ENCODE measurements at places on chromosomes 6 and 20.

DNA sequence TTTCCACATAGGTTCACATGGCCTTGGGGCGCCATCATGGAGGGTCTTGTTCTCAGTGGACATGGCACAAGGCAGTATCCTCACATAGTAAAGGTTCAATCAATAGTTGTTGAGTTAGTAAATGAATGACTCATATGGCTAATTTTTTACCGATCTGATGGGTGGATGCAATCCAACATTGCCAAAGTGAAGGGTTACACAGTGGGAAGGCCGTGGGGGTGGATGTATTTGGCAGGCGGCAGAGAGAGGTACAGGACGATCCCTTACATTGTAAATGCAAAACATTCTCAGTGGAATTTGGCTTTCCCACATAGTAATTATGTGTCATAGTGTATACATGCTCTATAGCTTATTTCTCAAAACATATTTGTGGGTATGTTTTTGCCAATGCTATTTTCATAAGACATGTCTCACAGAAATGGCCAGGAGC, 21.0 kb upstream of the PDE7B start:
- no peak for DNase-seq

DNA sequence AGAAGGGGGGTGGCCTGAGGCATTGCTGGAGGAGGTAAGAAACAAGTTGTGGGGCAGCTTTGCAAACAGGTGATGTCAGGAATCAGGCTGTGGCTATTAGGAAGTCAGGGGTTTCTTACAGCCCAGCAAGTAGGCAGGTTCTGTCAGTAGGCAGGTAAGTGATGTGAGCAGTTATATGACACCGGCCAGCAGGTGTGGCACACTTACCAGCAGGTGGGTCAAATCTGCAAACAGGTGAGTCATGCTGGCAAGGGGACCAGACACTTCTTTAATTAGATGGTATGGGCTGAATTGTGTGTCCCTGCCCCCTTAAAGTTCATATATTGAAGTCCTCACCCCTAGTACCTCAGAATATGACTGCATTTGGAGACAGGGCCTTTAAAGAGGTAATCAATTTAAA, 16.4 kb upstream of the ENPP4 start:
- DNase-seq: peak; percentile 96

DNA sequence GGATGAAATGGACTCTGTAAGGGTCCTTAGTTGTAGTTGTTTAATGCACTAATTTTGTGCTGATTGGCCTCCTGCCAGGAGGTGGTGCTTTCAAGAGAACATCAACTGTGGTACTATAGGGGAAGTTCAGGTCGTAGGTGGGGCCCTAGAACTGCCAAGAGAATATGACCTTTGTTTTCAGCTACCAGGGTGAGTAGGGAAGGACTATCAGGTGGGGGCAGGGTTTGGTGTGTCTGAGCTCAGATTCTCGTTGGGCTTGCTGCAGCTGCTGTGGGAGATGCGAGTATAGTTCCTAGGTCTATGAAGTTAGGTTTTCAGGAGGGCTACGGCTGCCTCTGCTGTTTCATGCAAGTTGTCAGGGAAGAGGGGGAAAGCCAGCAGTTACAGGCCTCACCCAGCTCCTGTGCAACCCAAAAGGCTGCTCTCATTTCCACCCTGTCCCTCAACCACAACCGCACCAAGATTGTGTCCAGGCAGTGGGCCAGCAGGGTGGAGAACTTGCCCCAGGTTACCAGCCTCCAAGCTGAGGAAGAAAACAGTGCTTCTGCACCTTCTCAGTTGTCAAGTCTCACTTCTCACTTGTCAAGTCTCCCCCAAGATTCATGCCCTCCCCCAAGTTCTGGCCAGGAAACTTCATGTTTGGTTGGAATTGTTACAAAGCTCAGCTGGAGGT, 626.5 kb upstream of the MAP3K7 start:
- DNase-seq: no peak

DNA sequence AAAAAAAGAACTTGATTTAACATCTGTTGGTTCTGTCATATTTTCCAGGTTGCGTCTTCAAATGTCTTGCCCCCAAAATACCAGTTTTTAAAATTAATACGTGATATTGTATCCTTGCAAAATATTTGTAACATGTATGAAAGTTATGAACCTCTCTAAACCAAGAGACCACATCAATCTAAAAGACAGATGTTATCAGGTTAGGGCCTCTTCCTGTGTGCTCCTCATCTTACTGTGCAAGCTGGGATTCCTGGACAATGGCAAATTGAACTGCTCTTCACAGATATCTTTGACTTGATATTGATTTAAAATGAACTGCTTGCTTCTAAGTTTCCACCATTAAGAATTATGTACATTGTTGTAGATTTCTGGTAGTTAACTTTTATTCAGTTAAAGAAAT, 9.6 kb downstream of the TMEM239 start:
- no peak for DNase-seq

DNA sequence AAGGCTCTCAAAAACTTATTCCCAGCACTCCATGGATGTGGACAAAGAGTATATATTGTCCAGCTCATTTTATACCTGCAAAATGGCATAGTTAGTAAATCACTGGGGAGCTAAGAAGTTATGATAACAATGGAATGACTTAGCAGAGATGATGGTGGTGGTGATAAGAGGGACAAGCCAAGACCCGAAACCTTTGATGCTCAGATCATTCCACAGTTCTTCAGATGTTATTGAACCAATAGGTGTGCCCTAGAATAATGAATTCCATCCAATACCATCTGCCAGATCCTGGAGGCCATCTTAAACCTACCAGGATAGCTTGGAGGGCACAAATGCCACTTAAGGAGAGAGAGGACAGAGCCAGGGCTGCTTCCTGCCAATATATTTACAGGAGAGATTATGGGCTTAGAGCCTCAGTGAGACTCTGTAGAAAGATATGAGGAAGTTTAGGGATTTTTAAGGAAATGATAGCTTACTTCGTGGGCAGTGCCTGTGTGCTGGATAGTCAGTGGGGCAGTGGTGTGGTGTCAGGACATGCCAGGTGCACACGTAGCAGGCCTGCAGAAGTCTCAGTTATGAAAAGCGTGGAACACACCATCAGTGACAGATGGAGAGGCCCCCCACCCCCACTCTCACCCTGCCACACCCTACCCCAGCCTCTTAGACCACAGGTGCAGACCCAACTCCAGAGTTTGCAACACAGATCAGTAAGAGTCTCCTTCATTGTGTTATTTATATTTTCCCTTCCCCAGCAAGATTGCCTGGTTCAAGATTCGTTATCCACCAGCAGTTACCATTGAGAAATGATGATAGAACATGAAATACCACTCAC, 209.7 kb upstream of the SUPT3H start:
- no peak for DNase-seq

GRCh38 chr6:2552526-2553154, 198.1 kb downstream of the MYLK4 start:
- no peak for DNase-seq

GRCh38 chr6:106165885-106166485, 79.8 kb downstream of the PRDM1 start:
- DNase-seq: peak; percentile 36

GRCh38 chr6:110327391-110327790, 30.8 kb downstream of the METTL24 start:
- DNase-seq: no peak

DNA sequence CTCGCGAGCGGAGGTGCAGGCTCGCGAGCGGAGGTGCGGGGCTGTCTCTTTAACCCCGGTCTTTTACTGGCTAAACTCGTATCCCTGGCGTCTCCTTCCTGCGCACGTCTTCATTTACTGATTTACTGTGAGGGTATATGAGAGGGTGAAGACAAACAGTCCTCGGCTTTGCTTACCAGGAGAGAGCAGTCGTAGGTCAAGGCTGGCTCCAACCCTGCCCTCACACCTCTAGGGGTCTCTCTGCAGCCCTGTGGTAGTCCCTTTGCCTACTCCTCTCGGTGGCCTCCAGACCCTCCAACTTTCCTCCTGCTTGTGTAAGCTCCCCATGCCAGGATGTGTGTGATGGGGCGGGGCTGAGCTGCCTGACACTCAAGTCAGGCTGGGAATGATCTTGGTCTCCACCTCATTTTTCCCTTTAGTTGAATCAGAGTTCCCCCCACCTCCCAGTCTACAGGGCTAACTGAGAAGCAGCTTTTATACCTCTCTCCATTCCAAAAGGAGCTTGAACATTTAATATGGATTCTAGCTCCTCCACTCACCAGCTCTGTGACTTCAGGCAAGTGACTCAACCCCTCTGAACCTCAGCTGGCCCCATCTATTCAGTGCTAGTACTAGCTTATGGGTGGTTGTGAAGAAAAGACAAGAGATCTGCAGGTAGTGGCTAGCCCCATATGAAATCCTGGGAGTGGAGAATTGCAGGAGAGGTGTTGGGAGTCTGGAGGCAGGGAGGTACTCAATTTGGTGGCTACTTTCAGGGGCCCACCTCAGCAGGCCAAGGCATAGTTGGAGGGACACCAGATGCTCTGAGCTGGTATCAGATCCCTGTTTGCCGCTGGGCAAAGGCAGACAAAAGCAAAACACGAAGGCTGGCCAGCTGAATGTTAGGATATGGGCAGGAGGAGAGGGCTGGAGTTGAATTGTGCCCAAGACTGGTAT, 902 bp downstream of the SLC29A1 start:
- peak; percentile 68 for DNase-seq

DNA sequence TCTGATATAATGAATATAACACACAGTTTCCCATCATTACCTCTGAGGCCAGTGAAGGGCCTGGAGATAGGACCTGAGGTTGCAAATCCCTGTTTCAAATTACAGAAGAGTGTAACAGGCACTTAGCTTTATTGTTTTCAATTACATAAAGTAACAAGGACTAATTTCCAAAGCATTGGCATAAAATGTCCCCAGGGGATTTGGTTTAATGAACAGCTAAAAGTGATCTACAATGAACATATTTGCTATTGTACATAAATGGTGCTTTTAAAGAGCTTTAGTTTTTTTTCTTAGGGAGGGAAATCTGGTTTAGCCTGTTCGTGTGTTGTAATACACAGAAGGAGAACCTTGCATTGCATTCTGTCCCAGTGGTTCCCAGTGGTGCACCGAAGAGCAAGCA, 54.4 kb downstream of the HMGN3 start:
- DNase-seq: peak; percentile 96

DNA sequence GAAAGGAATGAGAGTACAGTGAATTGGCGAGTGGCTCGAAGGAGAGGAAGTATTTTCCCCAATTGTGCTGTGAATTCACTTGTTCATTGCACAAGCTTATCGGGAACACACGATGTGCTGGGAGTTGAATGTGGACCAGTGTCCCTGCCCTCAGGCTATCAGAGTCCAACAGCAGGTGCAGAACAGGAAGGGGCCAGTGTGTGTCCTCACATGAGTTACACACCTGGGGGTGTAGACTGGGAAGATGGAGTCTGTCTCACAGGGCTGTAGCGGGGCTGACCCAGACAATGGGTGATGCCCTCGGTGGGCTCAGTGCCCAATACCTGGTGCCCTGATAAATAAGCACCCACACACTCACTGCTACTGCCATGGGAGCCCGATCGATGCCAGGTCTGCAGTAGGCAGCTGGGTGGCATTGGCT, 14.4 kb downstream of the DUSP22 start:
- no peak for DNase-seq

DNA sequence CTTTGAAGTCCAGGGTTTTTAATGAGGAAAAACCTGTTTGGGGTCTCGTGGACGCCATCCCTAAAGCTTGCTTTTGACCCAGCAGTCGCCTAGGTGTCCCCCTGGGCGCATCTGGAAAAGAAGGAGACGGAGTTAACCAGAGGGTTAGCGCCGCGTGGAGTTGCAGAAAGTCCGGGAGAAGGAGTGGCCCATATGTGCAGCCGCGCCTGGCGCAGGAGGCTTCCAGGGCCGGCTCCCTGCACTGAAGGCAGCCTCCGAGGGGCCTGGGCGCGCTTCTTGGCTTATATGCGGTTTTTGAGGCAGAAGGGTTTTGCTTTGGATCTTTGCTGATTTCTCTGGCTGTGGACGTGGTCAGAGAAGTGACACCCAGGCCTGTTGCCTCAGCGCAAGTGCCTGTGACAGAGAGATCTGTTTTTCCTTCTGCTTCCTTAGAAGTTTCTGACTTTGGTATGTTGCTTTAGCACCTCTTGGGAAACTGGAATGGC, 987 bp downstream of the TMEM181 start:
- peak; percentile 57 for DNase-seq

DNA sequence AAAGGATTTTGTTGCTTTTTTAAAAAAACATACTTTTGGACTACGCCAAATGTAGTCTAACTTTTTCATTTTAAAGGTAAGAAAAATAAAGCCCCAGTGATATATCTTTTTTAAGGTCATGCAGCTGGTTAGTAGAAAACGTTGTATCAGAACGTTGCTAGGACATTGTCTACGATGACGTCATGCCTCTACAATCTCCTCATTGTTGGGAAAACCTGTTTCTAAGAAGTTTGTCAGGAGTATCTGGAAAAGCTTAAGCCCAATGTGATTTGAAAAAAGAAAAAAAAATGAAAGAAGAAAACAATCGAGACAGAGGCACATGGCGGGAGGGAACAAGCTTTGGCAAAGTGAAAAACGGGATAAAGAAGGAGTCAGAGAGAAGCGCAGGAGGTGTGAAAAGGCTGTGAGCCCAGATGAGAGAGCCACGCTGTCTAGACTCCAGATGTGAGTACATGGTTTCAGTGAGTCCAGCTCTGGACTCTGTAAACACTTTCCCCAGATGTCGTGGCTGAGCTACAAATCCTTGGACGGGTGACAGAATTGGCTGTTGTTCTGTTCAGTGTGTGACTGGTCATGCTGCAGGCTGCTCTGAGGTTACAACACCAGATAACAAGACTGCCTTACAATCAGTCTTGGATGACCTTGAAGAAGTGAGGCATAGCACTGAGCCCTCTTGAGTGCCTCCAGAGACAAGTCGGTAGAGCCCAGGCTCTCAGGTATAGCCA, 656.7 kb upstream of the ID4 start:
- DNase-seq: no peak

GRCh38 chr20:34517114-34517505, 888 bp downstream of the DYNLRB1 start:
- no peak for DNase-seq

GRCh38 chr6:170127151-170127550, 163.7 kb downstream of the DLL1 start:
- DNase-seq: no peak

GRCh38 chr6:140779991-140780596, 1352.6 kb upstream of the GJE1 start:
- DNase-seq: peak; percentile 58

DNA sequence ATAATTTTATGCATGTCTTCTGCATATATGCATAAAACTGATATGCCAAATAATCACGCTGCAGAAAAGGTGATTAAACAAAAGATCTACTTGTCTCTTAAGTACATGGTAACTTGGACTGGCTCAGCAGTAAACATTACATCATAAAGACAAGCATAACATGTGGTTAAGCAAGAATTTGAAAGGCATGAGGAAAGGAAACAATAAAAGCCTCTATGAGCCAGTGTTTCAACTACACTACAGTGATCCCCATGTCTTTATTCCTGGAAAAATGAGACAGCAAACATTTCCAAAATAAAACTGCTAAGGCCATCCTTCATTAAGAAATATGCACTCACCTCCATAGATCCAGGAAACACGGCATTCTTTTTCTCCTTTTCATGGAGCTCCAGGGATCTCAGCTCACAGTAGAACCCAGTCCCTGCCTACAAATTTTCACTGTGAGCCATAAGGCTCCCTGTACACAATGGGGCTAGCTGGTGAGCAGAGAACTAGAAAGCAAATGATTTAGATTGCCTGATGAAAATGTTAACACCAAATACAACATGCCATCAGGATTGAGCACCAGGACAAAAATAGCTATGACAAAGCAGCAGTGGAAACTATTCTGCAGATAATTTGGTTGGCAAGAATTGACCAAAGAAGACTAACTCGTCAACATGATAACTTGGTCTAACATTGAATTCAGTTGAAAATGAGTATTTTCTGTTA, 156.1 kb downstream of the COL21A1 start:
- DNase-seq: peak; percentile 80

- DNase-seq: no peak
Measured at GRCh38 chr6:22838345-22838744, 269.0 kb downstream of the HDGFL1 start.

All from NCI-H69 (cell line).